Colonic mucosa (tissue), 4 donors: ENCODE measurements at places on chromosomes 4 and X.

DNA sequence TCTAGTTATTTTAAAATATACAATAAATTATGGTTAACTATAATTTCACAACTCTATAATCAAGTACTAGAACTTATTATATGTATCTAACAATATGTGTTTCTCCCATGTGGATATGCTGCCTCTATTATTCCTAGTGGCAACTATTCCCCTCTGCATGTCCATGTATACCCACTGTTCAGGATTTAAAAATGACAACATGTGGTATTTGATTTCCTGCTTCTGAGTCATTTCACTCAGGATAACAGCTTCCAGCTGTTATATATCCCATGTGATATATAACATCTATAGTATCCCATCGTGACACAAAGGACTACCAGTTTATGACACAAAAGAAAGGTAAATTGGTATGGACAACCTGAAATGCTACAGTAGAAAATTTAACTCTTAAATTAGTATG, 167.4 kb upstream of the TACR3 start:
- no peak for DNase-seq

DNA sequence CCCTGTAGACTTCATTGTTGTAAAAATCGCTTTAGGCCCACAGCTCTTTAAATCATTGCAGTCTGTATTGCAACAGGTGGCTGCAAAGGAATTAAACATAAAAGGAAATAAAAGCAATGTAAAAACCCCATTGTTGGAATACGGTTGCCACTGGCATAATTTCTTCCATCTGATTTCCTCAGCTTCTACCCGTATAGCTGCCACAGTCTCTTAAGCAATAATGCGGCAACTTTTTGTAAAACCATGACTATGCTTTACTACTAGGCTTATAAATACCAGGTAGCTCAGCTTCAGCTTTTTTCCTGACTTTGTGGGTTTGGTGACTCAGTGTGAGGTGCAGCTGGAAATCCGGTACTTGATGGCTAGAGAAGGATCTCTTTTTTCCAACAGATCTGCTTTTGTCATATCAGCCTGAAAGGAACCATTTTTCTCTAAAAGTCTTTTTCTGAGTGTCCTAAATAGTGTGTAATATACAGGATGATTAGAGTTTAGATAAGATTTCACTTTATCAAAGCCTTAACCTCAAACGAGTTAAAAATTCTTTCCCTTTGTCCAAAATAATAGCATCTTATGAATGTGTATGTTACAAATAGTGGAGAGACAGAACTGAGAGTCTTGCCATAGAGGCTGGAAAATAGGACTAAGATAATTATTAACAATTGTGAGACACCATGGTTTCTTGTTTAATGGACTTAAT, 268.0 kb downstream of the ADGRL3 start:
- DNase-seq, result no peak

DNA sequence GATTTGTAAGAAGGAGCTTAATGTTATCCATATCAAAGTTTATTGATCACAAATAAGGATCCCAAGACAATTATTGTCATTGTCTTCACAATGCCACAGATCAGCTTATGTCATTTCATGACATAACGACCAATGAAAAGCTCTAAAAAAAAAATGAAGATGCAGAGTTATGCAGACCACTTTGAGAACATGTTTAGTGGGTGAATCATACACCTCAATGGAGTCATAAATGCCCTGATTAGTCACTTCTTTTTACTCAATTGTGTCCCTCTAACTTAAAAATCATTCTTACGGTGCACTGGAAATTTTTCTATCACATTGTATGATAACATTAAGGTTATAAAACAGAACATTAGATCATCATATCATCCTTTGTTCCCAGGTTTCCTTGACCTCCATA, 87.6 kb upstream of the GABRG1 start:
- no peak for DNase-seq

DNA sequence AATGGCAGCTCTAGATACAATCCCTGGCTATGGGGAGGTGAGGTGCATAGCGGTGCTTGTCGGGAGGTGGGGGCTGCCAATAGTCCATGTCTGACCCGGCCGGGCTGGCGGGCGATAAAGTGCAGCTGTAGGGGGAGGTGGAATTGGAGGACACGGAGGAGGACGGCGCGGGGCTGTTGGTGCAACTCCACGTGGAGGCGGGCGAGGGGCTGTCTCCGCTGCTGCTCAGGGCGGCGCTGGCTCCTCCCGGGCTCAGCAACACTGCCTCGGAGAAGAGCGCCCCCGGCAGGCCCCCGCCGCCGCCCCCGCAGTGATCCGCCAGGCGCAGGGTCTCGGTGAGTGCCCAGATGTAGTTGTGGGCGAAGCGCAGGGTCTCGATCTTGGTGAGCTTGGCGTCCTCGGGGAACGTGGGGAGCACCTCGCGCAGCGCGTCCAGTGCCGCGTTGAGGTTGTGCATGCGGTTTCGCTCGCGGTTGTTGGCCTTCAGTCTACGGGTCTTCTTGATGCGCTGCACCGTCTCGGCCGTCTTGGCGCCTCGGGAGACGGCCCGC, 1.3 kb downstream of the NEUROG2 start:
- no peak for DNase-seq
